Femur (tissue), 1 donor: ENCODE measurements at places on chromosomes 7 and 10.

DNA sequence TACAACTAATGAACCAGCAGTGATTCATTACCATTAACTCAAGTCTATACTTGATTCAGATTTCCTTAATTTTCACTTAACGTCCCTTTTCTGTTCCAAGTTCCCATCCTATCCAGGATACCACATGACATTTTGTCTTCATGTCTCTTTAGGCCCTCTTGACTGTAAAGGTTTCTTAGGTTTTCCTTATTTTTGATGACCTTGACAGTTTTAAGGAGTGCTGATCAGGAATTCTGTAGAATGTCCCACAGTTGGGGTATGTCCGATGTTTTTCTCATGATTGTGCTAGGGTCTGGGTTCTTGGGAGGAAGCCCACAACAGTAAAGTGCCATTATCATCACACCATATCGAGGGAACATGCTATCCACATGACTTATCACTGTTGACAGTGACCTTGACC is 162.7 kb downstream of the PTPN20 start:
- DNase-seq, result no peak

- DNase-seq, result no peak
Observed at GRCh38 chr7:16202303-16202702, 219.0 kb downstream of the CRPPA start.

GRCh38 chr10:112985690-112986543 is 35.9 kb downstream of the TCF7L2 start:
- no peak for DNase-seq

GRCh38 chr7:87474533-87475358 is 734 bp downstream of the ABCB4 start:
- DNase-seq, result peak; percentile 40

GRCh38 chr7:66894463-66895080 is 26.5 kb upstream of the TMEM248 start:
- peak; percentile 48 for DNase-seq

GRCh38 chr10:80170641-80171040 is 34.7 kb downstream of the ANXA11 start:
- no peak for DNase-seq

DNA sequence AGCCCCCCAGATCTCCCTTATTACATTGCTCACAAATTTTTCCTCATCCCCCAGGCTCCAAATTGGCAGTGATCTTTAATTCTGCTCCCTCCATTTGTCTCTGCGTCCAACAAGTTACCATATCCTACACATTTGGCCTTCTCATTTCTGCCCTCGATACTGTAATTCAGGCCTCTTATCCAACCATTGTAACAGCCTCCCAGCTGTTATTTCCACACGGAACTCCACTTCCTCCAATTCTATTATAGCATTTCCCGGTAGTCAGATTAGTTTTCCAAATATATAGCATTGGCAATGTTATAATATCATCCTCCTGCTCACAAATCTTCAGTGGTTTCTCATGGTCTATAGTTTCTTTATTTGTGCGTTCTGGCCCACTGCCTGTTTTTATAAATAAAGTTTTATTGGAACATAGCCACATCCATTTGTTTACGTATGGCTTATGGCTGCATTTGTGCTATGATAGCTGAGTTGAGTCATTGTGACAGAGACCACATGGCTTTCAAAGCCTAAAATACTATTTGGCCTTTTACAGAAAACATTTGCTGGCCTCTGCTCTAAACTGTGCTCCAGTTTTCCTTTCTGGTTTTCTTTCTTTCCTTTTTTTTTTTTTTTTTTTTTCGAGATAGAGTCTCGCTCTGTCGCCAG is 126.5 kb upstream of the ZNF438 start:
- DNase-seq, result no peak
